GM12892 (cell line): ENCODE measurements at places on chromosomes 6 and 20.

GRCh38 chr20:48335308-48336050 is 492.3 kb downstream of the PREX1 start:
- no peak for DNase-seq

DNA sequence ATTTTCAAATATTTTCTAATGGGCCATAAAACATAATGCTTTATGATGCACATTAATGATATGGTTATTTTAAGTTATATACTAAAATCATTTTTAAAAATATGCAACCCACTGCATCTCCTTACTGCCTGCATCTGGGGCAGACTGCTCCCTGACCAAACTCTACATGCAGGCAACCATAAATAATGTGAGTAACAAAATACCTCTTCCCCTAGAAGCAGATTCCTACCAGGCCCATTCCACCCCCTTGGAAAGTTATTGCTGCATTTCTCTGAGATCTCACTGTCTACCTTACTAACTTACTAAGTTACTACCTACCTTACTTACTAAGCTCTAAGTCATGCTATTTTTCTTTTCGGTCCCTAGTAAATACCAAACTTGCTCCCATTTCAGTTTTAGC is 71.8 kb downstream of the ATG5 start:
- no peak for DNase-seq

- no peak for DNase-seq
Measured at GRCh38 chr6:5450073-5450472, 188.8 kb downstream of the FARS2 start.

- DNase-seq = no peak
Measured at GRCh38 chr20:6629564-6629963, 137.9 kb upstream of the BMP2 start.

GRCh38 chr6:150633486-150633834 is 33.8 kb downstream of the PLEKHG1 start:
- DNase-seq = no peak

DNA sequence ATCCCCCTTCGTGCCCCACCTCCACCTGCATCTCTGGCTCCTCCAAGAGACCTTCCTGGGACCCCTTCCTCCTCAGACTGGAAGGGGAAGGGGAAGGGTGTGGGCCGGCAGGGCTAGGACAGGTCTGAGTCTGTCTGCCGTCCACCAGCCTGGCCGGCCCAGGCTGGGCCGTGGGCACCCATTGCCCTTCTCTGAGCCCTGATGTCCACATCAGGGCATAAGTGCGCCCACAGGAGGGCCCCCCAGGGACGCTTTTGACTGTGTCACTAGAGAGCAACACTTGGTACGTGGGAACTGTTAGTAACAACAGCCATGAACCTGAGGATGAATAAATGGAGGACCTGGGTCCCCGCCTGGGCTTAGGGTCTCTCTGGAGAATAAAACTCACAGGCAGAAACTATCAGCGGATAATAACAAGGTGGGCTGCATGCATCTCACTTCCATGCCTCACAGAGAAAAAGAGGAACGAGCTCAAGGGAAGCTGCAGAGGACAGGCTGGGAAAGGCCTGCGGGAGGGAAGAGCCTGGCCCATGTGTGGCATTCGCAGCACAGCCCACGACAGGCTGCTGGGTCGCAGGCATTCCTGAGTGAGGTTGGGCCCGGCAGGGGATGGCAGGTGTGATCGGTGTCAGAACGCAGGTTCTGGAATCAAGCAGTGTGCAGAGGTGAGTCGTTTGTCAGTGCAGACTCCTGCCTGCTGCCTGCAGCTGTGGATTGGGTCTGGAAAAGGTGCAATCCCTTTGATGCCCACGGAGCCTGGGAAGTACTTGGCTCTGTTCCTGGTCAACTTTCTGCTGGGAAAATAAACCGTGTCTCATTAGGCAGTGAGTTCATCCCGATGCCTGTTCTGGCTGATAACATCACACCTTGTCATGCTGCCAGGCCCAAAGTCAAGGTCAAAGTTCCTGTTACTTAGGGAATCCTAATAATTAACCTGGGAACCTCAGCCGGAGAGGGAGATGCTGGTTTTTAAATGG is 60.9 kb downstream of the BCAS4 start:
- no peak for DNase-seq

- DNase-seq = no peak
Measured at GRCh38 chr6:41966961-41967311, 25.3 kb upstream of the CCND3 start.

GRCh38 chr6:37134036-37134395 is 35.9 kb upstream of the PIM1 start:
- no peak for DNase-seq

DNA sequence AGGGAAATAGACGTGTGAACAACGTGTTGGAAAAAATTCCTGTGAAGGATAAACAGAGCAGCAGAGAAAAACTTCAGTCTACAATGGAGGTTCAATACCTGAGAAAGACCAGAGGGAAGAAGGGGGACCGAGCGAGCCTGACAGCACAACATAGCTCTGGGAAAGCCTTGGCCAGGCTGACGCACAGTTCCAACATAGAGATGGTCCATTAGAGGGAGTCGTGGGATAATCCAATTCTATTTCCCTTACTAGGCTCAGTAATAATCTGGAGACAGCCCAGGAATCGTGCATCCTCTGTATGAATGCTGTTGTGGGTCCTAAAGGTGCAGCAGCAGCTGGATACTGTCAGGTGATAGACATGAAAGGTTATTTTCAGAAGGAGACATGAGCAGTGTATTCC is 370.8 kb upstream of the BTBD3 start:
- DNase-seq = no peak

DNA sequence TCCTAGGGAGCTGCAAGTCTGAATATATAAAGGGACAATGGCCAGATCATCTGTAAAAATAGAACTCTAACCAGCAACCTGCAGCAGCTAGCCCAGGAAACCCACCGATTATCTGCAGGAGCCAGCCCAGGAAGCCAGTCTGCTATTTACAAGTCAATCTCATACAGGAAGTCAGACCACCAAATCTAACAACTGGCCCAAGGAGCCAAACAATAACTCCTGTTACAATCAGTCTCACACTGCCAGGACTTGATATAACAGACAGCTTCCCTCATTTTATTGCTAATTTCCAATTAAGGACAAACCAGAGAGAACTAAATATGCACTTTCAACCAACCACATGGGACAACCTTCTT is 14.4 kb upstream of the RIN2 start:
- no peak for DNase-seq

- no peak for DNase-seq
Measured at GRCh38 chr6:26045928-26046368, 41.3 kb upstream of the HFE start.

DNA sequence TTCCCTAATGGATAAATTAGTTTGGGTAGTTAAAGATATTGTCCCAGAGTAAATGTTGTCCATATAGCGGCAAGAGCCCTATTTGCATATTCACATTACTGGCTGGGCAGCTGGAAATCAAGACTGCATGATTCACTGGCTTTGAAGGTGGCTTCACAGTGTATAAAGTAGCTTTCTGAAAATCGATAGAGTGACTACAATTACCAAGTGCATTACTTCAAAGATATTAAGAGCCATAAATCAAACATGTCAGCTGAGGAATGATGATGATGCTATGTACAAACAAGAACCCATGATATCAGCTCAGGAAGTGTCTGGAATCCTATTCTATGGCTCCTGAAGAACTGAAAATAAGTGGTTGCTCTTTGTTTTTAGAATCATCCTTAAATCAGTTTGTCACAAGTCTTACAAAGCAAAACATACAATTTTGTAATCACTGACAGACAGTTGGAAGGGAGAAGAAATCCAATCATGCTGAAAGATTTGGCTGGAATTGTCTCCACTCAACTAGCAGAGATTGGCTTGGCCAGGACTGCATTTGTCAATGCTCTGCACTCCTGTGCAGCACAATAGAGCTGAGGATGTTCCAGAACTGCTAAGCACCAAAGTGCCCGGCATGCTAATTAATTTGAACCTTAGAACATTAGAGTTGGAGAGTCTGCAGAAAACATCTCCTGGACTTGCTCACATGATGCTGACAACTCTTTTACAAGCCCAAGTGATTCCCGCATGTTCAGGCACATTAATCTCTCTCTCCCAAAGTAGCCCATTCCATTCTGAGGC is 77.9 kb upstream of the B3GAT2 start:
- no peak for DNase-seq

GRCh38 chr20:31475472-31476293 is 595 bp downstream of the REM1 start:
- DNase-seq = no peak

DNA sequence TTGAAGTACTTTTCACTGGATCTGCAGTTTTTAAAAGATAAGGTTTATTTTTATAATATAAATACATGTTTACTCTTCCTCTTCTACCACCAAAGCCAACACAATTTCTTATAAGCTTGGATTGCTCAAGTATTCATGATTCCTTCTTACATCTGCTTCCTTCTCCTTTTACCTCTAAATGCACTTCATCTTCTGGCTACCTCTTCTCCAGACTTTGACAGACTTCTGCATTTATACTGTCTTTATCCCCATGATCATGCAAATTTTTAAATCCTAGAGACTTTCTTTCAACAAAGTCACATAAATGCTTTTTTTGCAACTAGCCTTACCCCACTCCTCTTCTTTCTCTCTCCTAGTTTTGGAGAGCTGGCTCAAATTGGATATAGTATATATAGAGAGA is 142.9 kb downstream of the TFAP2B start:
- no peak for DNase-seq

DNA sequence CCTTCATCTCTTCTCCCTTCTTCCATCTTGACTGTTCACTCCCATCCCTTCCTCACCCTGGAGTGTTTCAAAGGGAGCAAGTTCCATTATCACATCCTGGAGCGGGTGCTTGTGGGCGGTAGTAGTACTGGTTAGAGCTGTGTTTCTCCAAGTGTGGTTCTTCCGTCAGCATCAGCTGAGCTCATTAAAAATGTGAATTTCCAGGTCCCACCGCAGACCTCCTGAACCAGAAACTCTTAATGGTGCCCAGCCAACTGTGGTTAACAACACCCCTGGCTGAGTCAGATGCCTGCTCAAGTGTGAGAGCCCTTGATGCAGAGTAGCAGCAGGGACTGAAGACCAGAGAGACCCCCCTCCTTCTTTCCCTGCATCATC is 24.4 kb downstream of the ANGPT4 start:
- DNase-seq = no peak

- no peak for DNase-seq
Measured at GRCh38 chr6:119308048-119308570, 41.5 kb downstream of the MAN1A1 start.

DNA sequence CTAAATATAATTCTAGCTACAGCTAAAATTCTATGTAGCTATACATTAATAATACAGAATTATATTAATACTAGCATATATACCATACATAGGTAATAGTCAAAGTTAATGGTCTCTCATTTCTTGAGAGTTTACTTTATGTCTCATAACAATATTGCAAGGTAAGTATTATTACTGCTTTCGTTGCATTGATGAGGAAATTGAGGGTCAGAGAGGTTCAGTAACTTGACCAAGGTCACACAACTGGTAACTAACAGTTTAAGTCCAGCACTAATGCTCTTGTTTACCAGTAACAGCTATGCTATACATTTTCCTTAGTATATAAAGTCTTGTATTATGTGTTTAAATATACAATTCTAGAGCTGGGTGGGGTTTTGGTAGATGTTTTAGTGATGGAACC is 67.6 kb downstream of the AFG1L start:
- no peak for DNase-seq

DNA sequence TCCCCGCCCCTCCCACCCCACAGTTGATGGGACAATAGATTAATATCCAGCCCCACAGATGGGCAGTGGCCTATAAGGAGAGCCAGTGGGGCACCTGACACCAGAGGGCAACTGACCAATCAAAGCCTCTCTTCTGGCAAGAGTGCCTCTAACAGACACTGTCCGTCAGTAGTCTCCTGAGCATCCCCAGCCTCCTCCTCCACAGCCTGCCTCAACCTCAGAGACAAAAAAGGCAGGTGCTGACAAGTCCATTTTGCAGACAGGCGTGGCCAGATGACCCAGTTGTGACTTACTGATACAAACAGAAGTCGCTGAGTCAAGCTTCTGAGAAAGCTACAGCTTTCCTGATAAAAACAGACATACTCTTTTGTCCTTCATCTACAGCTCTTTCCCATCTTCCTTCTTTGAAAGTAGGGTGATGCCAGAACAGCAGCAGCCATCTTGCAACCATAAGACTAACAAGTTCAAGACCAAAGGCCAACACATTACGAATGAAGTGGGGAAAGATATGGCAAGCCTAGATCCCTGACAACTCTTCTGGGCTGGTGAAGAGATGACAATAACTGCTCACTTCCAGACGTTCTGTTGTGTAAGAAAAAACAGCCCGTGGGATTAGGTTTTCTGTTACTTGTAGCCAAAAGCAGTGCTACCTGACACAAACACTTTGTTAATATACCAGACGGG is 12.3 kb downstream of the PPIL1 start:
- no peak for DNase-seq

DNA sequence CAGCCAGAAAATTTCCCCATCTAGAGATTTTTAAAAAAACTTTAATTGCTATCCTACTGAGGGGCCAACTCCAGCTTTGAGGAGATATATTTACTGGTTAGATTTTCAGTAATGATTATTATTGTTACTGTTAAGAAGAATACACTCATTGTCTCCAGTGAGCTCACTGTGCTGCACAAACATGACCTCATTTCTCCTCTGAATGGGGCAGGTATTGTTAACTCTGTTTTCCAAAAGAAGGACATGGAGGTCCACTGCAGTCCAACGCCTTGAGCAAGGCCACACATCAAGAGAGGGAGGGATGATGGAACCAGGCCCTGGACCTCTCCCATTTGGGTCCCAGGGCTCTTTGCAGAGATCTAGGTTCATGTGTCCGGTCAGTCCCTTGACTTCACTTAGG is 13.9 kb upstream of the SCUBE3 start:
- no peak for DNase-seq

- DNase-seq = no peak
Measured at GRCh38 chr20:31596831-31597480, 8.1 kb upstream of the ID1 start.

- DNase-seq = no peak
Measured at GRCh38 chr20:289693-290083, 862 bp downstream of the C20orf96 start.

GRCh38 chr6:135018941-135019340 is 35.7 kb downstream of the HBS1L start:
- no peak for DNase-seq

DNA sequence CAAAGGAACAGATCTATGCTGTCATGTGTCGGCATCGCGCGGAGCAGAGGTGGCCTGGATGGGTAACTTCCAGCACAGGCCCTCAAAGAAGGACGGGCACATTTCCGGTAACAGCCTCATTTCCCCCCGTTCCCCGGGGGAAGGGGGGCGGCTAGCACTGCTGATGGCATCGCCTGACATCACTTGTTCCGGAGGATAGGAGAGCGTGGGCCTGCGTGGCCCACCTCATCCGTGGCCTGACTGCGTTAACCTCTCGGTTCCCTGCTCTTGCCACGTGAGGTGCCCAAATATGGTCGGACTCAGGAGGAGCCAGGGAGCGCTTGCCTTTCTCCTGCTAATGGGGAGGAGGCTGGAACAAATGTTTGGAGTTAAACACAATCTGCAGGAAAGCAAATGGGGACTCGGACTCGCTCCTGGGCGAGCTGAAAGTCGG is at the start of gene AKAP12:
Gene AKAP12 (plus strand): TSS at position 365 of the 433 bp plus-strand sequence. CDS start 596 bp downstream, outside the sequence.
- no peak for DNase-seq

- no peak for DNase-seq
Measured at GRCh38 chr6:108294297-108294726, 542 bp upstream of the AFG1L start.
